ENCODE measurements at places on chromosomes 16 and 17.

- no peak for DNase-seq
Measured at GRCh38 chr17:46097497-46097896, 95.7 kb downstream of the KANSL1 start.

GRCh38 chr16:10981697-10982216 lies 37.4 kb downstream of the CLEC16A start:
- DNase-seq: no peak

- no peak for DNase-seq
Measured at GRCh38 chr17:78709119-78709681, 72.9 kb downstream of the CYTH1 start.

GRCh38 chr17:28737770-28738679 lies 5.8 kb upstream of the TRAF4 start:
- no peak for DNase-seq

GRCh38 chr17:77618731-77619130 lies 339.8 kb upstream of the TNRC6C start:
- DNase-seq: no peak

GRCh38 chr17:45924332-45924820 lies 30.0 kb downstream of the MAPT start:
- no peak for DNase-seq

DNA sequence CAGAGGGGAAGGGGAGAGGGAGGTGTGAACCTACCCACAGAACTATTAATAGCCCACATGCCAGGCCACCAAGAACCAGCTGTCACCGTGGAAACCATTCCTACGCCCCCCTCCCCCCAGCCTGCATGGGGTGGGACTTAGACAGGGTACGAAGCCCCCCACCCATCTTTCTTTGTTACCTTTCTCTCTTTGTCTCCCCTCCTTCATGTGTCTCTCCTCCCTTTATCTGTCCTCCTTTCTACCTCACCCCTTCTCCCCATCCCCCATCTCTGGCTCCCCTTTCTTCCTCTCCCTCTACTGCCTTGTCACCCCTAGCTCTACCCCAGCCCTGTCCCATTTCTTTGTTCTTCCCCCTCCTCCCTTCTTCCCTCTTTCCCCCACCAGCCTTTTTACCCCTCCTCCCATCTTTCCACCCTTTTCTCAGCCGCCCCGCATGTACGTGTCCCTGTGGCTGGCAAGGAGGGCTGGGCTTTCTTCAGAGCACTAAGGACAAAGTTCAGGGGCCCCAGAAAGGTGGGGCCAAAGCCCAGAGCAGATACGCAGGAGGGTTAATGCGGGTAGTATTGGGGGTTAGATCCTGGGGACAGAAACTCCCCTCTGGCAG lies 8.0 kb downstream of the THRA start:
- DNase-seq: no peak

DNA sequence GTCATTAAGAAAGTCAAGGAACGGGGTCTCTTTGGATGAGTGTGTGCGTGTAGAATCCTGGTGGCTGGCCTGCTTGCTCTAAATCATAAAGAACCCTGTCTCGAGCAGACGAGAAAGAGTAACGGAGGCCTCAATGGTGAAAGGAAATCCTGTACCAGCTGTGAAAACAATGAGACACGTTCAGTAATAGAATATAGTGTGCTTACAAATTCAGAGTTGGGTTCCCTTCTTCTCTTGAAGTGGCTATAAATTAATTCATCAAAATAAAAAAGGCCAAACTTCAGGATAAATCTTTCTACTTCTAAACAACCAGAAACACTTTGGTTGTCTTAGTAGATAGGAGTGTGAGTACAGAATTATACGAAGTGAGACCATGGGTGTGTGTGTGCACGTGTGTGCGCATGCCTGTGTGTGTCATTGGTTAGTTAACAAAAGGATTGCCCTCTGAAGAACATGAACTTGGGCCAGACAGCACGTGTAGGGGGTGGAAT lies 48.5 kb downstream of the WWOX start:
- DNase-seq: no peak

DNA sequence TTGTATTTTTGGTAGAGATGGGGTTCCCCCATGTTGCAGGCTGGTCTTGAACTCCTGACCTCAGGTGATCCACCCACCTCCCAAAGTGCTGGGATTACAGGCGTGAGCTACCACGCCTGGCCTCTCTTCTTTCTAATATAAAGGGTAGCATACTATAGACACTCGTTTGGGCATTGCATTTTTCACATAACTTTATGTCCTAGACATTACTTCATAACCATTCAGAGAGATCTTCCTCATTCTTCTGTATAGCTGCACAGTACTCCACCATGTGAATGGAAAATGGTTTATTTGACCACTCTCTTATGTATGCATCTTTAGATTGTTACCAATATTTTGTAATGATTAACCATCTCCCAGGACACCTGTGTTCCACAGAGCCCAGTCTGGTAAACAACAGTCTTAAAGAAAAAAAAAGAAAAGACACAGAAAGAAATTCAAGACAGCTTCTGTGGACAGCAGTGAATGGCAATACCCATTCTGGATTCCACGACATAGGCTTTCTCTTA lies 42.1 kb downstream of the TK2 start:
- DNase-seq: no peak

GRCh38 chr16:84239141-84239769 lies 557 bp downstream of the KCNG4 start:
- no peak for DNase-seq

DNA sequence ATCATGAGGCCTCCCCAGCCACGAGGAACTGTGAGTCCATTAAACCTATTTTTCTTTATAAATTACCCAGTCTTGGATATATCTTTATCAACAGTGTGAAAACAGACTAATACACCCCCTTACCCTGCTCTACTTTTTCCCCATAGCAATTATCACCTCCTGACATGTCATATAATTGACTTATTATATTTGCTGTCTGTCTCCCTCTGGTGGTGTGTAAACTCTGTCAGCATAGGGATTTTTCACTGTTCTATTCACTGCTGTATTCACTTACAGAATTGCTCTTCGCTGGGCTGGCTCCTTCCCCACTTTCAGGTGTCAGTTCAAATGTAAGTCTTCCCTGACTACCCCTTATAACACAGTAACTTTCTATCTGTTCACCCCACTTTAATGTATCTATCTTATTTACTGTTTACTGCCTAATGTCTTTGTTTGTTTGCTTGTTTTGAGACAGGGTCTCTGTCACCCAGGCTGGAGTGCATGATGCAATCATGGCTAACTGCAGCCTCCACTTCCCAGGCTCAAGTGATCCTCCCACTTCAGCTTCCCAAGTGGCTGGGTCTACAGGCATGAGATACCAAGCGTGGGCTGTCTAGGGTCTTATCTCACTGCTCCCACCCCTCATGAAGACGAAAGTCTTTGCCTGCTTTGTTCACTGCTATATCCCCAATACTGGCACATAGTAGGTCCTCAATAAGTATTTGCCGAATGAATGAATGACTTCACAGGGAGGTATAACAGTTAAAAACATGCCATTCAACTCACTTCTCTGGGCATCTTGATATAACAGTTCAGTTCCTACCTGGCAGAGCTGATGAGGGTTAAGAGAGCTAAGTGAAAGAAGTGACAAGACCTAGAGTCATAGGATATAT lies 52.4 kb upstream of the CDH3 start:
- DNase-seq: no peak

DNA sequence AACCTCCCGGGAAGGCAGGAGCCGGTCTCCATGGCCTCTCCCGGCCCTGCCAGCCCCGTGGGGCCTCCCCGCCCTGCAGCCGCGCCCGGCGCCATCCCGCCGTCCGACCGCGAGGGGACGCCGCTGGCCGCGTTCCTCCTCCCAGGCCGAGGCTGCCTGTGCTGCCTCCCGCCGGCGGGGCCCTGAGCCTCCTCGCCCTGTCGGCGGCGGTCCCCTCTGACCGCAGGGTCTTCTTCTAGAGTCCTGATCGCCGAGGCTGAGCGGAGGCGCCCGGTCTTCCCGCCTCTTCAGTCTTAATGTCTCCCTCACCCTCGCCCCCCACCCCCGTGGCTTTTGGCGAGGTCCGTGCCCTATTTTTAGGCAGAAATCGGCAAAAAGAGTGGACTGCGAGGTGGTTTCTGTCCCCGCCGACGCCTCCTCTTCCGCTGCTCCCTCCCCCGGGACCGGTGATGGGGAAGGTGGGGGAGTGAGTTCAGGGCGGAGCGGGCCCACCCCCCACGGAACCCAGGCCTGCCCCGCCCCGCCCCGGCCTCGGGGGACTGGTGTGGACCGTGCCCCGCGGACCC lies 794 bp upstream of the CPNE7 start:
- DNase-seq: peak; percentile 78

DNA sequence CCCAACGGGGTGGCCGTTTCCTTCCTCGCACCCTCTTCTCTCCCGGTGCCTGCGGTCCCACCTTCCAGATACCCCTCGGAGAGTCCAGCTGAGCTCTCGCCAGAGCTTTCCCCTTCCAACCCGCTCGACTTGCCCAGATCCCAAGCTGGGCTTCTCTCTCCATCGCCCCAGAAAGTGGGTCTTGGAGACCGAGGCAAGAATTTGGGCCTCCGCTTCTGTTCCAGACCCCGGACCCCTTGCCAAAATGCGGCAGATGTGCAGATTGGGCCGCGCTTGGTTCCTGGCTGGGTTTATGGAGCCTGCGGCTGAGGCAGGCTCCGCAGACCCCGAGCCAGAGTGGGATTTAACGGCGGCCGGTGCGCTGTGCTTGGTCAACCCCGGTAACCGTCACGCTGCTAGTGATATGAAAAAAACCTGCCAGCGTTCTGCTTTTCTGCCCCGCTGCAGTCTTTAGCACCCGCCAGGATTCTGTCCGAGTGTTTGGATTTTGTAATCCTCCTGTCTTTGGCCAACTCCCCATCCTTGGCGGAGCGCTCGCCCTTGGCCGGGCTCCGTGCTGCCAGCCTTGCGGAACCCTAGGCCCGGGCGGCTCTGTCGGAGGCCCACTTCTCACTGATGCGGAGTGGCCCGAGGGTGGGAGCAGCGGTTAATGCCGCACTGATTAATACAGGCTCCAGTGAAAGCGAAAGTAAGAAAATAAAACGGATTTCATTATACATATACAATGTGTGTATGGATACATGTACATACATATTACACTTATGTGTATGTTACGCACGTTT lies 754 bp upstream of the SLFN11 start:
- peak; percentile 69 for DNase-seq

GRCh38 chr16:5333126-5333525 lies 235.5 kb upstream of the EEF2KMT start:
- DNase-seq: no peak

- no peak for DNase-seq
Measured at GRCh38 chr17:7549401-7550055, 670 bp downstream of the TNFSF12 start.

GRCh38 chr16:58499615-58500351 lies at the start of gene NDRG4:
TSS of gene NDRG4 (plus strand) at chr16:58500143. CDS start at chr16:58500249, 106 bp downstream.
- peak; percentile 87 for DNase-seq

DNA sequence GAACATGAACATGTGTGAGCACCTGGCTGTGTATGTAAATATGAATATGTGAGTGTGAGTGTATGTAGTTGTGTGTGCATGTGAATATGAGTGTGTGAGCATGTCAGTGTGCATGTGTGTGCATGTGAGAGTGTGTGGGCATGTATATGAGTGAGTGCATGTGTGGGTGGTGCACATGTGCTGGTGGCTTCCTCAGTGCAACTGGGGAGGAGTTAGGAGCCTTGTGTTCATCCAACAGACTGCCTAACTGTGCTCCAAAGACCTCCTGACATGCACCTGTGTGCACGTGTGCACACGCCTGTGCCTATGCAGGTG lies 1.4 kb downstream of the TMEM235 start:
- no peak for DNase-seq

DNA sequence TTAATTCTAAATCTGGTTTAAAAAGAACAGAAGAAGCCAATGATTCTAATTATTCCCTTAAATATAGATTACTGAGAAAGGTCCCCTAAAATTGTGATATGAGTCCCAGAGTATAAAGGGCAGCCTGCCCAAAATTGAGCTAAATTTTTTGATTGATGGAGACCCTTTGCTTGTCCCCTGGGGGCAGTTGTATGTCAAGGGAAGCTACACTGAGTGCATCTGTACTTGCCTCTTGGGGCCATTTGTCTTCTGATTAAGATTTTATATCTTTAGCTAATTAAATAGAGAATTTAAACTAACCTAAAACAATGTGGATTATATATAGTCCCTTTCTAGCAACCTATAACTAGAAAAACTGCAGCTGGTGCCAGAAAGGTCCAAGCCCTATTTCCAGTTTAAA lies 12.6 kb downstream of the BLMH start:
- DNase-seq: no peak

DNA sequence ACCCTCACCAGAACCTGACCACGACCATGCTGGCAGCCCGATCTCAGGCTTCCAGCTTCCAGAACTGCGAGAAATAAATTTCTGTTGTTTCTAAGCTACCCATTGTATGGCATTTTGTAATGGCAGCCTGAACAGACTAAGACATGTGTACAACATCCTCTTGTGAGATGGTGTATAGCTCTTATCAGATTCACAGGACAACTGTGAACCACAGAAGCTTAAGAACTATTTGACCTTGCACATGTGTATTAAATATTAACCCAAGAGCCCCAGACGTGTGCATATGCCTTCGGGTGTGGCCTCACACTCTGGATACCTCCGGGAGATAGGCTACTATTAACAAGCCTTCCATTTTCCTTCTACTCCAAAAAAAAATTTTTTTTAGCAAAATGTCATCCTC lies 248.9 kb downstream of the SLC39A11 start:
- DNase-seq: no peak

DNA sequence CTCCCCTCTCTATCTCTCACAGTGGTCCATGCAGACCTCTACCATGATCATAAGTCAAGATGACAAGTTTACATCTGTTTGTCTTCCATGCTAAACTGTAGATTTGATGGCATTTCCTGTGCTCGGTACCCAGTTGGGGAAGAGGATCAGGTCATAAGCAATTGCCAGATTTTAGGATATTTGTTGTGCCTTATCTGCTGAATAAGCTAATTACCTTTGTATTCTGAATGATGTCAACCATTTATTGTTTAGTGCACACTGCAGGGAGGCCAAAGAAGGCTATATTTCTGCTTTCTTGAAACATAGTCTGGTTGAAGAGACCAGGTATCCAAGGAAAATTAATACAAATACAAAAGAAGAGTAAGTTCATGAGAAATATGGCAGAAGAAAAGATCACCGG lies 5.8 kb upstream of the ALDOC start:
- no peak for DNase-seq

GRCh38 chr17:2542456-2542855 lies 30.8 kb upstream of the METTL16 start:
- DNase-seq: no peak

DNA sequence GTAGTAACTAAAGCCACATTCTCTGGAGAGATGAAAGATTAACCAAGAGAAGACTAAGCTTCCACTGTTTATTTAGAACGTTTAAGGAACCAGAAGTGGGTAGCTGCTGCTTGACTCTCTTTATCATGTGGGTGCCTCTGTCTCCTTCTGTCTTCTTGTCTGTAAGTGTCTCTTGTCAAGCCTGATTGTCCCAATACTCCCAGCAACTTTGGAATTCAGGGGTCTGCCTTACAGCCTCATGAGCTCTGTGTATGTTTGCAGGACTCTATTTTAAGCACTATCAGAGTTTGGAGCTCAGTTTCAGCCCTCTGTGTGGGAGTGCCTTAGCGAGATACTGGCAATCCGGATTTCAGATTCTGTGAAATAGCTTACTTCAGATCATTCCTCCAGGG lies 29.3 kb upstream of the SPACA3 start:
- DNase-seq: no peak
